Endodermal cell (in vitro differentiated cells): ENCODE measurements at places on chromosomes 1 and 21.
A peak's percentile ranks its signal among the peaks of the same experiment; 100 is the strongest.

- no peak for DNase-seq
Observed at GRCh38 chr1:19923953-19924346, 533 bp upstream of the PLA2G2E start.

- DNase-seq = peak; percentile 78
Observed at GRCh38 chr1:151968058-151968457, 25.6 kb downstream of the S100A10 start.

DNA sequence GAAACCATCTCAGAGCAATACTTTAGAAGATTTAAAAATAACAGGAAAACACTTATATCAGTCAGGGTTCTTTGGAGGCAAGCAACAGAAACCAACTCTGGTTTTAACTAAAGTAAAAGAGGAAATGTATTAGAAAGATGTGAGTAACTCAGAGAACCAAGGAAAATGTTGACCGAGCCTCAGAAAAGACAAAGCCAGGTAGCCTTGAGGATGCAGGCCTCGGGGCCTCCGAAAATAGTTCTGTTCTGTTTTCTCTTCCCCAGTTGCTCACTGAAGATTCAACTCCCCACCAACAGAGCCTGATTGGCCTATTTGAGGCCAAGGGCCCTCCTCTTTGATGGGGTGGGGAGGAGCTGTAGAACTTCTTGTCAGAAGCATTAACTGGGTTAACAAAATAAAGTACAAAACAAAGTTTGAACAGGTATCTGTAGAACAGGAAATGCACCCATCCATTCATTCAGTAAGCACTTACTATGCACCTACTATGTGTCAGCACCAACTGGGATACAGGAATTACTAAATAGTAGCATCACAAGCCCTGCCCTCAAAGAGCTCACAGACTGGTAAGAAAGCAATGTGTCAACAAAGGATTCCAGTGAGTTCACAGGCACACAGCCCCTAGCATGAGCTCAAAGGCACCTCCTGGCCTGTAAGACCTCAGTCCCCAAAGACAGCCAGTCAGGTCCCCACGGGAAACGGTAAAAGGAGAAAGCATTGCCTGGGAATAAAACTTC is 12.6 kb downstream of the SLAMF8 start:
- DNase-seq = no peak

DNA sequence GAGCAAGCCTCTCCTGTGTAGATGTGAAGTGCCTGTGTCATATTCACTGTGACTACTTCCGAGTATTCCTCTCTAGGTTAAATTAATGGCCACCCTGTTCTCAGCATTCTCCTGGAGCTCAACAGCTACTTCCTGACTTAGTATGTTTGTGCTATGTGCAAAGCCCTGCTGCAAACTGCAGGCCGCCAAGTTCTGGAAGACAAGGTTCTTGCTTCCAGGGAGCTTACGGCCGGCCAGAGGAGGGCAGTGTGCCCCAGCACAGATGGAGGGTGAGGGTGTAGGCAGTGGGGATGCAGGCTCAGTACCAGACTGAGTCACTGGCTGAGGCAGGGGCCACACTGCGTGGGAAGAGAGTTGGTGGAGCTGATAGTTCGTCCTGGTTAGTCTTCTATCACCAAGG is 43.2 kb downstream of the ELK4 start:
- peak; percentile 87 for DNase-seq

DNA sequence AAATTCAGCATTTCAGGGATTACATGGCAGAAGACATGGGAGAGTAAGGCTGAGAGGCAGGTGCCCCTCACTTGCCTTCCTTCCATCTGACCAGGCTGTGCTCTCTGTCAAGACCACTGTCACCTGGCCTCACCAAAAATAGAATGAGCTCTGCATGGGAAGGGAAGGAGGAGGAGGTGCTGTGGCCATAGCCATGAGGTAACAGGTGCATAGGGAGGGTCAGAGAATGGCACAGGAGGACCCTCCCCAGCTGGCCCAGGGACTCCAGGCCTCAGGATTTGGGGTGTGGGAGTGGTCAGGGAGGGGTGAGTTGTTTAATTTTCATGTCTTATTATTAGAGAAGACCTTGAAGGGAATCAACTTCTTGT is 192.3 kb downstream of the FCRL5 start:
- DNase-seq = no peak

DNA sequence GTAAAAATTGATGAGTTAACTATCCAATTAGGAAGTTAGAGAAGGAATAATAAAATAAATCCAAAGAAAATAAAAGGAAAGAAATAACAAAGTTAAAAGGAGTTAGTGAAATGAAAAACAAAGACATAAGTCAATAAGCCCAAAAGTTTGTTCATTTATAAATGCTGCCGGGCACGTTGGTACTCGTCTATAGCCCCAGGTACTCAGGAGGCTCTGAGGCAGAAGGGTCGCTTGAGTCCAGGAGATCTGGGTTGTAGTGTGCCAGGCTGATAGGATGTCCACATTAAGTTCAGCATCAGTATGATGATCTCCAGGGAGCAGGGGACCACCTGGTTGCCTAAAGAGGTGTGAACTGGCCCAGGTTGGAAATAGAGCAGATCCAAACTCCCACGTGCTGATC is 35.5 kb upstream of the VANGL1 start:
- no peak for DNase-seq

- DNase-seq = no peak
Observed at GRCh38 chr1:17308593-17308992, 596 bp downstream of the PADI4 start.

DNA sequence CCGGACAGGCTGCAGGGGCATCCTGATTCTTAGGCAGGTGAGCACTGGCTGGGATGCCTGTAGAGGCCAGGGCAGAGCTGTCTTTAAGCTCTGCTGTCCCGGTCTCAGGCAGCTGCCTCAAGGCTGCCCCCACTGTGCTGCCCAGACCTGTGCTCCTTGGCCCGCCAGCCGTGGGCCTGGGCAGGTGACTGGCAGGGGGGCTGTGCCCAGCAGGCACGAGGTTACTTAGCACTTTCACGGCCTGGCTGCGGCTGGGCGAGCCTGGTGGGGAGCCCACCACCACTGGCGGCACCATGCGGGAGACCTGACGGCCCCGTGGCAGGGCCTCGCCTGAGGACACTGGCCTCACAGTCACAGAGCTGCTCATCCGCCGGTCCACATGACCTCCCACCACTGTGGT is 8.2 kb downstream of the CRYBG2 start:
- no peak for DNase-seq

GRCh38 chr1:231541842-231542241 is 13.4 kb downstream of the TSNAX start:
- DNase-seq = no peak

DNA sequence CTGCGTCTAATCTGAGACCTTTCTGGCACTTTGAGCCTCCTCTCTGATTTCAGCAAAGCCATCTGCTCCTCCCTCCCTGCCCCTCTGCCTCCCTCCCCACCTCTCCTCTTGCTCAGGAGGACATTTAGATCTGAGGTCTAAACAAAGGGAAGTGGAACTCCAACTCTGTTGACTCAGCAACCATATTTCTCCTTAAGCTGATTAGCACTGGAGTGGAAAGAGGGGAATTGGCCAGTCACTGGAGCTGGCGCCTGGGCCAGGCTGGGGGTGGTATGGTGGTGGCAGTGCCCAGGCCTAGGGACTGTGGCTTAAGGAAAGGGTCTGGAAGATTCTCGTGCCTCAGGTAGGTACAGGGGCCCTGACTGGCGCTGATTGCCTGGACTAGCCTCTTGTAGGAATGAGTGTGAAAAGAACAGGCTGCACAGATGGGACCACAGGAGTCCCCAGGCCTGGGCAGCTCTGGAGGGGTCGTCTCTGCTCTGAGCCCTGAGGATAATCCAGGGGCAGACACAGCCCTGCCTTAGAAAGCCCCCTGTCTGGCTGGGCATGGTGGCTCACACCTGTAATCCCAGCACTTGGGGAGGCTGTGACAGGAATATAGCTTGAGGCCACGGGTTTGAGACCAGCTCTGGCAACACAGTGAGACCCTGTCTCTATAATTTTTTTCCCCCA is 11.9 kb downstream of the SH2D2A start:
- no peak for DNase-seq

DNA sequence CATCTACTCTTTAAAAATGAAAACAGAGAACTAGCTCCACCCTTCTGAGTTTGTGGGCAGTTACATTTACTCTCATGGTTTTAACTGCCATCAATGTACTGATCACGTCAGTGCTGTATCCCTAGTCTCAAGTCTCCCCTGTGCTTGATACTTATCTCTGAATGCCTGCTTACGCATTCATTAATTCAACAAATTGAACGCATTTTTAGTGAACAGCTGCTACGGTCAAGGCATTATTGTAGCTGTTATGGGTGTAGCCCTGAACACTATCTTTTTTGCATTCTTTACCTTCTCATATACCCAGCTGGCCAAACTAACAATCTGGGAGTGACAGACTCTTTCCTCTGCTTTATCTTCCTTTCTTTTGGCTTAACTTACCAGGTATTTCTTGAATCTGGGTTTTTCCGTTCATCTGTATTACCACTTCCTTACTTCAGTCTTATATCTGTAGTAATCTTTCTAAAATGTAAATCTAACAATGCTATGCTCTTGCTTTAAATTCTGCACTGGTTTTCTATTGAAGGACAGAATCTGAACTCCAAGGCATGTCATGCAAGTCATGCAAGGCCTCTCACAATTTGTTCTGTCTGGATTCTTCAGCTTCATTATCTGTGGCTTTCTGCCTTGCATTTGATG is 33.3 kb downstream of the SMG7 start:
- DNase-seq = no peak

- DNase-seq = no peak
Observed at GRCh38 chr1:201551877-201552731, 13.2 kb downstream of the NAV1 start.

DNA sequence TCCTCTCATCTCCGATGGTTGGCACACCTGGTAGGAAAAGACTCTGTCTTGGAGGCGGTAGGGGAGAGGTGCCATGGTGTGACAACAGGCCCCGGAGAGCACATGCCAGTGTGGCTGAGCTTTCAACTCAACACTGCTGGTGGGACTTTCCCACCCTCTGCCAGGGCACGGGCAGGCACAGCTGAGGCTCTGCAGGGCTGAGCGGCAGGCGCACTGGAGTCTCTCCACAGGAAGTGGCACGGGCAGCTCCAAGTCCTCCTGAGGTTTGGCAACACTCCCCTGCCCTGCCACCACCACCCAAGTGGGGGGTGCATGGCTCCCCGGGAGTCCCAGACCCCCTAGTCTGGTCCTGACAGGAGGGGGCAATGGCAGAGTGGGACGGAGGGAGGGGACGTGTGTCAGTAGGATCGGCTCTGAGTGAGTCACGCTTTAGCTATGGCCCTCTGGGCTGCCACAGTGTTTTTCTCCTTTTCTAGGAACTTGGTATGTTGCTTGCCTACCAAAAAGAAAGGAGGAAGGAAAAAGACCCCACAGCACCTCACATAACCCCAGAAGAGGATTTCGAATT is 27.3 kb upstream of the EVA1B start:
- DNase-seq = no peak

DNA sequence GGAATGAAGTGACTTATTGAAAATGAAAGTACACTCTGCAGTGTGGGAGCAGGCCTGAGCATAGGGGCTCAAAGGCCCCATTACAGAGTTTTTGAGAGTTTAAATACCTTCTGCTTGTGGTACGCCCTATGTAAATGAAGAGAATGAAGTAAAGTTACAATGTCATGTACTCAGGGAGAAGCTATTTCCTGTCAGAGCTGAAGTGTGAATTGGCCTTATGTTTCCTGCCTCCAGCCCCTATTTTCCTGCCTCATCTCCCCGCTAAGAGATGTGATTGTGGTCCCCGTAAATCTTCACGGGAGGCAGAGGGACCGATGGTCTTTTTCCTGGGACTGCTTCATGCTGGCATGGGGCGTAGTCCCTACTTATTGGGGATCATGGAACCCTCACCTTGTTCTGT is 2.5 kb upstream of the ZNF683 start:
- no peak for DNase-seq

- DNase-seq = no peak
Observed at GRCh38 chr1:118136187-118136941, 48.7 kb downstream of the SPAG17 start.

DNA sequence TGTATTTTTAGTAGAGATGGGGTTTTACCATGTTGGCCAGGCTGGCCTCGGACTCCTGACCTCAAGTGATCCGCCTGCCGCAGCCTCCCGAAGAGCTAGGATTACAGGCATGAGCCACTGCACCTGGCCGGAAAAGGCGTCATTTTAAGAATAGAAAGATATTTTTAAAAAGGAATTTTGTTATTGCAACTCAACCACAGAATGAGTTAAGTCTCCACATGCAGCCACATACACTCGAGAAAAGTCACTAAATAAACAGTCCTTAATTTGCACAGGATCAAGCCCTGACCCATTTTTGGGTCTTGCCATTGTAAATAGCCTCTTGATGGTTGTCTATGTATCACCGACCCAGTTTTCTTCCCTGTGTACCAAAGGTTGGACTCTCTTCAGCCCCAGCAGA is 85.5 kb downstream of the FBXO2 start:
- no peak for DNase-seq

DNA sequence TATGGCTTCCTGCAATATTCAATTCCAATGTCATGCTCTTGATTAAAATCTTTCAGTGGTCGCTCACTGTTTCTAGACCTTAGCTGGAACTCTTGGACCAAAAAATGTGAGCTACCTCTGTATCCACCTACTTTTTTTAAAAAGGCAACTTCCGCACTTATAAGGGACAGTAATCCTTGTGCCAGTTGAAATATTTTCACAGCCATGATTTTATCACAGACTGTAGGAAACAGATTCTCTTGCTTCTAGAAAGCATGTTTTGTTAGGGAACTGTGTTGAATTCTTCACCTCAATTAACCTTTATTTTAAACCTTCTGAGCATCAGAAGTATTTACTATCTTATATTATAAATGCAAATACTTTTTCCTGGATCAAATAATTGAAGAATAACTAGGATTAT is 296.0 kb upstream of the ST6GALNAC5 start:
- DNase-seq = no peak

- DNase-seq = no peak
Observed at GRCh38 chr1:145784409-145784808, 39.5 kb downstream of the RNF115 start.

DNA sequence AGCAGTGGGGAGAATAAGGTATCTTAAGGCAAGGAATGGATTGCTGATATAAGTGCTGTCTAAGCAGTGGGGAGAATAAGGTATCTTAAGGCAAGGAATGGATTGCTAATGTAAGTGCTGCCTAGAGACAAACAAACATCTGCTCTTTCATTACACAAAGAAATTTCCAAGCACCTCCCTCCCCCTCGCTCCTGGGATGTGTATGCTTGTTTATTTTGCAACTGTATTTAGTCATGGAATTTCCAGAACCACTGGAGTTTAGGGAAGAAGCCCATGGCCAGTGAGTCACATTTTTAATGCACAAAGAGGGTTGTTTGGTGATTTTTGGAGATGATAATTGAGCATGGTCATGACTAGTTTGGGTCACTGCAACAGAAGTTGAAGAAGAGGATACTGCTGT is 21.5 kb downstream of the PDPN start:
- no peak for DNase-seq

GRCh38 chr1:173520799-173521198 is 43.7 kb downstream of the PRDX6 start:
- no peak for DNase-seq
